Endothelial cell of umbilical vein (primary cell): ENCODE measurements at places on chromosomes 4 and X. TPM values are rescaled to one million over a fixed set of nuclear protein-coding genes. Genes with fewer than 3 reads are reported as not detected.

Gene SMIM43
- total RNA-seq = not detected in 2 replicates

Gene AKAP17A
- total RNA-seq = 39.7 and 45.5 TPM in 2 replicates

Gene SORCS2
- 0.14 TPM in 1 of 2 replicates, not detected in the other for total RNA-seq

Gene SERPINA7
- not detected in 2 replicates for total RNA-seq

Gene MANBA
- total RNA-seq = 7.7 and 8.3 TPM in 2 replicates

Gene VCX3B
- total RNA-seq = not detected in 2 replicates

Gene KIT
- 29.3 and 39.7 TPM in 2 replicates for total RNA-seq

Gene RNF4
- total RNA-seq = 67.5 and 71.4 TPM in 2 replicates

Gene DMD
- 7.3 and 12.6 TPM in 2 replicates for total RNA-seq

Gene EGF
- total RNA-seq = not detected in 2 replicates

DNA sequence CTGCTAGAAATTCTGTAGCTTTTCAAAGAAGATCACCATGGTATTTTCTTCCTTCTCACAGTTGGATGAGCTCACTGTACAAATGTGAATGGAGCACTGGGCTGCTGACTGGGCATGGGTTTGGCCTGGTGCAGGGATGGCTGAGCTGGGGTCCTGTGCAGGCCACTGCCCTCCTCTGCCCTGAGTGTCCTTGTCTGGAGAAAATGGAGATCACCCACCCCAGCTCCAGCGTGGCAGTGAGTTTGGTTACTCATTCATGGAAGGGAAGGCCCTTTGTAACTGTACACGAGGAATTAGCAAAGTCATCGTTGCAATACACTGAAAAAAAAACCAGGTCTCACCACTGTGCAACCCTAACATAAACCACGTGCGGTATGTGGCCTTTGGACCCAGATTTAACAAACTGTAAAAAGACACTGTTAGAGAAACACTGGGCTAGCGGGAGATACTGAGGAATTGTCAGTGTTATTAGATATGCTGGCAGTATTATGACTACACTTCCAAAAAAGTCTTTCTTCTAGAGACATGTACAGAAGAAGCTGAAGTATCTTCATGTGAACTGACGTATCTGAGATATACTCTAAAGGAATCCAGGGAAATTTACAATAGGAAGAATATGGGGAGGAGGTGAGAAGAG, 16.1 kb upstream of the TBC1D14 start:
- no peak overlapping the region for H3K4me3 ChIP-seq
- H3K27me3 ChIP-seq = no peaks in the 10 kb centered on the region
- no peak for DNase-seq
- no peaks in the 10 kb centered on the region for H3K36me3 ChIP-seq

- H3K36me3 ChIP-seq = no peaks in the 10 kb centered on the region
- H3K4me3 ChIP-seq = no peak overlapping the region
- no peaks in the 10 kb centered on the region for H3K27me3 ChIP-seq
- H3K27ac ChIP-seq = no peak overlapping the region
Measured at GRCh38 chr4:26719954-26720552, 136.2 kb downstream of the TBC1D19 start.

- H3K27me3 ChIP-seq = peaks cover 13% of the 10 kb centered on the region
- no peak for DNase-seq
- H3K4me1 ChIP-seq = no peaks in the 10 kb centered on the region
- H3K36me3 ChIP-seq = no peaks in the 10 kb centered on the region
- no peak overlapping the region for H3K27ac ChIP-seq
Measured at GRCh38 chr4:146073517-146073916, 102.0 kb upstream of the LSM6 start.

- no peak overlapping the region for H3K4me3 ChIP-seq
- H3K36me3 ChIP-seq = no peaks in the 10 kb centered on the region
- H3K27ac ChIP-seq = no peak overlapping the region
- no peaks in the 10 kb centered on the region for H3K27me3 ChIP-seq
- H3K4me1 ChIP-seq = no peaks in the 10 kb centered on the region
Measured at GRCh38 chr4:36081185-36081584, 163.1 kb downstream of the ARAP2 start.

DNA sequence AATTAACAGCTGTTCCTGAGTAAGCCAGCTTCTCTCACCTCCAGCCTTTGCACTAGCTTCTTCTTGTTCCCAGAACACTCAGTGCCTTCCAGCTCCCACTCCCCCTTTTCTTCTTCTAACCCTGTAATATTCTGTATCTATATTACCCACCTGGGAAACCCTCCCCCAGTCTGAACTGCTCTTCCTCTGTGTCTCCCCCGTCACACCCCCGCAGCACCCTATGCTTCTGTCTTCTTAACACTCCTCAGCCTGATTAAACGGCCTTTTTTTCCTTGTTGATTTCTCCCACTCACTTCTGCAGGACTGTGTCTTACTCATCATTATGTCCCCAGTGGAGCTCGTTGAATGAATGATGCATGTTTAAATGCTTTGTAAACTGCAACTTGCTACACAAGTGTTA, 9.0 kb upstream of the LONRF3 start:
- H3K27me3 ChIP-seq = no peaks in the 10 kb centered on the region
- H3K27ac ChIP-seq = no peak overlapping the region
- no peak overlapping the region for H3K4me3 ChIP-seq
- H3K36me3 ChIP-seq = no peaks in the 10 kb centered on the region
- H3K4me1 ChIP-seq = no peaks in the 10 kb centered on the region

- H3K4me3 ChIP-seq = no peak overlapping the region
- H3K27me3 ChIP-seq = no peaks in the 10 kb centered on the region
- H3K4me1 ChIP-seq = no peaks in the 10 kb centered on the region
- no peak overlapping the region for H3K27ac ChIP-seq
- DNase-seq = no peak
Measured at GRCh38 chr4:14831416-14831815, 170.9 kb upstream of the CPEB2 start.

DNA sequence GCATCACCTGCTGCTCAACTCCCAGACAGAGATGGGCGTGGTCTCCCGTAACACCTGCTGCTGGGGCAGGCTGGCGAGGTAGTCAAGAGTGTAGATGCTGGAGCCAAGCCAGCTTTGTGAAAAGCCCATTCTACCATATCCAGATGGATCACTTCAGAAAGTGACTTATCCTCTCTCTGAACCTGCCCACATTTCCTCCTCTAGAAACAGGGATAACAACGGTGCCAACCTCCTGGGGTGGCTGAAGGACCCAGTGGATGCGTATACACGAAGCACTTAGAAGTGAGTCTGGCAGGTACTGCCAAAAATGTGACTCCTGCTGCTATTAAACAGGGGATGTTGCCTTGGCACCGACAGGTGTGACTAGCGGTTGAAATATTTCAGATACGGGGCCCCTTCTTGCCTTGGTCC, 95.8 kb downstream of the SORBS2 start:
- H3K4me1 ChIP-seq = peaks cover 42% of the 10 kb centered on the region
- no peak for DNase-seq
- H3K27me3 ChIP-seq = no peaks in the 10 kb centered on the region
- no peak overlapping the region for H3K4me3 ChIP-seq
- no peak overlapping the region for H3K27ac ChIP-seq

DNA sequence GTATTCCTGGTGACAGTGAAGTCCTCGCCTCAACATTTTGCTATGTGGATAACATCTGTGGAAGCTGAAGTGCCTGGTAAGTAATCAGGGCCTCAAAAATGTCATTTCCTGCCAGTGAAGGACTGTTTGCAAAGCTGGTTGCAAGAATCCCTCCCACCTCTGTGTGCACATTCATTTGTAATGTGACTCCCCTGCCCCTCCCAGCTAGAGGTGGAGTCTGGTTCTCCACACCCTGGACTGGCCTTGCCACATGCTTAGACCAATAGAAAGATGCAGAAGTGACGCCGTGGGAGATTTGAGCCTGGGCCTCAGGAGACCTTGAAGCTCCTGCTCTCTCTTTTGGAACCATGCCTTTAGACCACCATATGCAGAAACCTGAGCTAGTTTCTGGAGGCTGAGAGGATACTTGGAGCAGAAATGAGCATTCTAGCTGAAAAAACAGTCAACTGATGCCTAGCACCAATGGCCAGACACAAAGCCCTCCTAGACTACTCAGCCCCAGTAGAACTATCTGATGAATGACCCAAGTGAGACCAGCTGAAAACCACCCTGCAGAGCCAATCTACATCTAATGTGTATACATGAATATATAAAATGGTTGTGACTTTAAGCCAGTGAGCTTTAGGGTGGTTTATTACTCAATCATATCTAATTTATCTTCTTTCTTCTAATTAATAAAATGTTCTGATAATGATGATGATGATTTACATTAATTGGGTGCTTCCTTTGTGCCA, 47.8 kb upstream of the CRMP1 start:
- H3K4me1 ChIP-seq = no peaks in the 10 kb centered on the region
- H3K4me3 ChIP-seq = no peak overlapping the region
- no peaks in the 10 kb centered on the region for H3K27me3 ChIP-seq
- H3K36me3 ChIP-seq = no peaks in the 10 kb centered on the region
- H3K27ac ChIP-seq = no peak overlapping the region
- no peak for DNase-seq

- H3K4me1 ChIP-seq = no peaks in the 10 kb centered on the region
- peaks cover 21% of the 10 kb centered on the region for H3K27me3 ChIP-seq
- H3K4me3 ChIP-seq = peak within 1 kb of the TSS; percentile 68
- peak; percentile 42 for DNase-seq
- H3K27ac ChIP-seq = no peak within 1 kb of the TSS
Measured at GRCh38 chr4:142846108-142846728, at the start of gene INPP4B. TSS of gene INPP4B (minus strand) at chr4:142846301.

DNA sequence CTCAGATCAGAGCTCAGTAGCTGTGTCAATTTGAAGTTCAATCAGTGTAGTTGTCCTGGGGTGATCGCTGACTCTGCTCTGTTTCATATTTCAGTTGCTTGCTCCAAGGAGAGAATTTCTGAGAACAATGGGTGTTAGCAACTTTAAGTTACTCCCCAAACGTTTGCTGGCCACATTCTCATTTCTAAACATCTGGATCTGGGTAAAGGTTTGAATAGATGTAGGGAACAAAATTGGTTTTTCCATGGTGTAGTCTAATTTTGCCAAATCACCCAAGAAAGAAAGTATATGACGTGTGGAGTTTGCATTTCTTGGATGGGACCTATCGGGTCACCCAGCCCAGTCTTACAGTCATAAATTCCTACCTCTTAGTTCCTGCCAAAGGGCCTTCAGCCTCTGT, 103.7 kb downstream of the AKAP4 start:
- DNase-seq = no peak
- H3K36me3 ChIP-seq = no peaks in the 10 kb centered on the region
- H3K27ac ChIP-seq = no peak overlapping the region
- no peaks in the 10 kb centered on the region for H3K4me1 ChIP-seq

DNA sequence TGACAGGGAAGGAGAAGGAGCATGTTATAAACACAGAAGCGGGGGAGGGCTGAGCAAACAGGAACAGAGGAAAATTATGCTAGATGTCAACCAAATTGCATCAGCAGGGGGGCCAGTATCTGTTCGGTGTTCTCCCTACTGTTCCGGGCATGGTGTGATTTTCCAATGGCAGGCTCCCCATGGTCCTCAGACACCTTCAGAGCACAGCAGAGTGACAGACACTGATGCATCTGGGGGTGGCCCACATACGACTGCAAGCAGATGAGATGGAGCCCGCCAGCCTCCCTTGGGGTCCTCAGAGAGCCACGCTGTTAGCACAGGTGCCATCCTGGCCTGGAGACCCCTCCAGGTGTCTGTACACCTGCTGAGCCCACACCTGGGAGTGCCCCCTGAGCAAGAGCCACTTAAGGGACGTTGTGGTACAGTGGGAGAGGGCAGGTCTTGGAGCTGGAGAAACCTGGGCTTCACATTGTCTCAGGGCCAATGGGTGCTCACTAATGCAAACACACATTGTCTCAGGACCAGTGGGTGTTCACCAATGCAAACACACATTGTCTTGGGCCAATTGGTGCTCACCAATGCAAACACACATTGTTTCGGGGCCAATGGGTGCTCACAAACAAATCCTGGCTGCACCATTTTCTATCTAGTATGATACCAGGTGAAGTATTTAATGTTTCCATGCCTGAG, 95.4 kb downstream of the SLC2A9 start:
- DNase-seq = no peak
- H3K36me3 ChIP-seq = no peaks in the 10 kb centered on the region
- H3K4me3 ChIP-seq = no peak overlapping the region
- no peak overlapping the region for H3K27ac ChIP-seq
- H3K27me3 ChIP-seq = no peaks in the 10 kb centered on the region

DNA sequence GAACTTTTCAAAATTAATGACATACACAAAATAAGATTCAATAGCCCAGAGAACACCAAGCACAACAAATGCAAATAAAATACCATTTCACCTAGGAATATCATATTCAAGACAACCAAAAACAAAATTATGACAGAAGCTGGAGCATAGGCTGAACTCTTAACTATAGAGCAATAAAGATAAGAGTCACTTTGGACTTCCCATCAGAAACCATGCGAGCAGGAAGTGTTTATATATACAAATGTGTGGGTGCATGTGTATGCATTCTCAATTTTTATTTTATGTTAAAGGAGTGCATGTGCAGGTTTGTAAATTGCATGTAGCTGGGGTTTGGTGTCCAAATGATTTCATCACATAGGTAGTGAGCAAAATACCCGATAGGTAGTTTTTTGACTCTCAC, 291.6 kb downstream of the ARAP2 start:
- H3K4me1 ChIP-seq = no peaks in the 10 kb centered on the region
- H3K36me3 ChIP-seq = no peaks in the 10 kb centered on the region
- no peak overlapping the region for H3K4me3 ChIP-seq
- no peak overlapping the region for H3K27ac ChIP-seq

- H3K4me1 ChIP-seq = no peaks in the 10 kb centered on the region
- no peaks in the 10 kb centered on the region for H3K36me3 ChIP-seq
- no peaks in the 10 kb centered on the region for H3K27me3 ChIP-seq
- H3K4me3 ChIP-seq = no peak overlapping the region
- DNase-seq = no peak
Measured at GRCh38 chr4:33306131-33306530, 2586.0 kb downstream of the PCDH7 start.

DNA sequence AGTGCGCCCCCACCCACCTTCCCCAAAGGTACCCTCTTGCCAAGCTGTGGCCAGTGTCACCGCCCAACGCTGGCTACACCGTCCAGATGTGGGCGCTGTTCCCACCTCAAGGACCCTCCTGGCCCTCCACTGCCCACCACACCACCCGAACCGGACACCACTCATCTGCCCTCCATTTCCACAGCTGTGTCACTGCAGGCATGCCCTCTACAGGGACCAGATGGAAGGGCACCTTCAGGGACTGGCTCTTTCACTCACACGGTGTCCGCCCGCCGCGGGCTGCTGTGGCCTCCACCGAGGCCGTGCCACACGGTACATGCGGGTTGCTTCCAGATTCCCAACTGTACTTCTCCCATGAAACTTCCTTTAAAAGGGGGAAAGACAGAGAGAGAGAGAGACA, 87.7 kb downstream of the FAM53A start:
- no peak overlapping the region for H3K4me3 ChIP-seq
- H3K27me3 ChIP-seq = no peaks in the 10 kb centered on the region
- DNase-seq = no peak
- H3K4me1 ChIP-seq = no peaks in the 10 kb centered on the region
- no peak overlapping the region for H3K27ac ChIP-seq
- no peaks in the 10 kb centered on the region for H3K36me3 ChIP-seq

GRCh38 chrX:5870238-5870637, 358.4 kb downstream of the NLGN4X start:
- no peaks in the 10 kb centered on the region for H3K36me3 ChIP-seq
- no peaks in the 10 kb centered on the region for H3K4me1 ChIP-seq
- no peak overlapping the region for H3K27ac ChIP-seq

GRCh38 chr4:118969359-118969758, 80.7 kb downstream of the SYNPO2 start:
- no peak overlapping the region for H3K4me3 ChIP-seq
- DNase-seq = peak; percentile 72
- H3K36me3 ChIP-seq = no peaks in the 10 kb centered on the region
- no peak overlapping the region for H3K27ac ChIP-seq
